CD4-positive, alpha-beta T cell treated with Interleukin-4 for 4 hours (primary cell): ENCODE measurements at places on chromosomes 12 and 14.

DNA sequence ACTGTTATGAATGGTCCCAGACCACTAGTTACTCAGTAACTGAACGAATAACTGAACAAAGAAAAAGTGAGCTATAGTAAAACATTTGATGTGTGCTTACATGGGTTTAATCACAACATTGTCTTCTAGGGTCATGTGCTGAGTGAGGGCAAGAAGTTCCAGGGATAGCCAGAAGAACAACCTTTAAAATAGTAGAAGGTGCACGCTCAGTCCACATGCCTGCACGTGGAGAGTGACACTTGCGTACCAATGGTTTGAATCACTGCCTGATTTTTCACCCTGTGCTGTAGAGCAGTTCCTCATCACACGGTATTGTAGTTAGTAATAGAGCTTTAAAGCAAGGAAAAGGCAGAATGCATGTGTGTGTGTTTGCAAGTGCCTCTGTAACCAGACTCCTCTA is 224.2 kb downstream of the EGLN3 start:
- no peak for DNase-seq

DNA sequence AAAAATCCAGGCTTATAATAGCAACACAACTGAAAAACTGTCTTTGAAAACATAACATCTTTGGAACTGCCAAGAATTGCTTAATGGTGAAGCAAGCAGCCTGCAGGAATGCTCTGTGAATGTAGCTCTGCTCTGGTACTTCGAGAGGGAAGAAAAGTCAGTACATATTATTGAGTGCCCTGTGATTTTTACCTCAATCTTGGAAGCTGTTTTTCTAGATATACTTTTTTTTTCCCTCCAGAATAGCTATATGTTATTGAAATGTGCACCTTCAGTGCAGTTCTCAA is 508.1 kb downstream of the PCNX1 start:
- DNase-seq: no peak

GRCh38 chr12:104551-105081 is 38.0 kb downstream of the IQSEC3 start:
- peak; percentile 17 for DNase-seq

- DNase-seq: no peak
These were observed 16.9 kb downstream of the AMN start for GRCh38 chr14:102939329-102939728.

GRCh38 chr14:20494935-20495766 is 10.2 kb upstream of the RNASE10 start:
- DNase-seq: peak; percentile 15

GRCh38 chr14:92952481-92953298 is 29.7 kb downstream of the CHGA start:
- no peak for DNase-seq

- DNase-seq: no peak
These were observed 100.9 kb downstream of the DICER1 start for GRCh38 chr14:95056476-95056875.

GRCh38 chr14:67889455-67889854 is 69.9 kb downstream of the RAD51B start:
- DNase-seq: no peak

- peak; percentile 76 for DNase-seq
These were observed 24.8 kb downstream of the FOS start for GRCh38 chr14:75303381-75303789.

DNA sequence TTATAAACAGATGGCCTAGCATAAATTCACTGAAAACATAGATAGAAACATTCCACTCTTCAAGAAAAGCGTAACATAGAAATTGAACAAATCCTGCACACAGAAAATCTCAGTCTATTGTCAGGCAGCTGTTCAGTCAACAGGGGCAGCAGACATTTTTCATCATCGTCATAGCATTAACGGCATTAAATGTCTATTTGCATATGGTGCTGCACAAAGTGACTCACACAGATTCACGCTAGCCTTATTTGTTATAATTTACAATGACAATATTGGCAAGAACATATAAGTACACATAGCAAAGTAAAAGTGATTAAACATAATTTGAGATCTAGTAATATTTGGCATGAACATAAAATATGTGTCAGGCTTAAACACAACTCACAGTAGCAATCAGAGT is 95.7 kb downstream of the CEP128 start:
- no peak for DNase-seq

GRCh38 chr12:120759591-120760348 is 34.1 kb downstream of the ACADS start:
- DNase-seq: no peak
